ENCODE measurements at places on chromosomes 11 and 22.

GRCh38 chr11:93822359-93822758 is 28.1 kb downstream of the VSTM5 start:
- DNase-seq, result no peak

GRCh38 chr11:85348945-85349344 is 278.2 kb downstream of the DLG2 start:
- no peak for DNase-seq

- DNase-seq, result peak; percentile 36
Measured at GRCh38 chr22:46592390-46592872, 27.8 kb upstream of the GRAMD4 start.

GRCh38 chr11:79637219-79637618 is 196.4 kb upstream of the TENM4 start:
- no peak for DNase-seq

DNA sequence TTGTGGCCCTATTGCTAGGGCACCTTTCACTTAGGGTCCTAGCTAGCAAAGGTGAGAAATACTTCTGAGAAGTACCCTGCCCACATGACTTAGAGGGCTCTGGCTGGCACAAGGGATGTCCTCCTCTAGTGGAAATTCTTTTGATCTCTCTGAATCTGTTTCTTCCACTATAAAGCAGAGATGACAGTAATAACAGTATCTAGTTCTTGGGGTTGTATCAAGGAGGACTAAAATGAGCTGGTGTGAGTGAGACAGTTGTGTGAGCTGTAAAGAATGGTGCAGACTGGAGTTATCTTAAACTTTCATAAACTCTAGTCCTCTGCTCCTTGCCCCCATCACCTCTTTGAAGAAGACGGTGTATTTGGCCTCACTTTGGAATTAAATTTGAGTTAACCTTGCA is 157.8 kb upstream of the PLET1 start:
- DNase-seq, result no peak
